ENCODE measurements at places on chromosomes 6 and 20.

DNA sequence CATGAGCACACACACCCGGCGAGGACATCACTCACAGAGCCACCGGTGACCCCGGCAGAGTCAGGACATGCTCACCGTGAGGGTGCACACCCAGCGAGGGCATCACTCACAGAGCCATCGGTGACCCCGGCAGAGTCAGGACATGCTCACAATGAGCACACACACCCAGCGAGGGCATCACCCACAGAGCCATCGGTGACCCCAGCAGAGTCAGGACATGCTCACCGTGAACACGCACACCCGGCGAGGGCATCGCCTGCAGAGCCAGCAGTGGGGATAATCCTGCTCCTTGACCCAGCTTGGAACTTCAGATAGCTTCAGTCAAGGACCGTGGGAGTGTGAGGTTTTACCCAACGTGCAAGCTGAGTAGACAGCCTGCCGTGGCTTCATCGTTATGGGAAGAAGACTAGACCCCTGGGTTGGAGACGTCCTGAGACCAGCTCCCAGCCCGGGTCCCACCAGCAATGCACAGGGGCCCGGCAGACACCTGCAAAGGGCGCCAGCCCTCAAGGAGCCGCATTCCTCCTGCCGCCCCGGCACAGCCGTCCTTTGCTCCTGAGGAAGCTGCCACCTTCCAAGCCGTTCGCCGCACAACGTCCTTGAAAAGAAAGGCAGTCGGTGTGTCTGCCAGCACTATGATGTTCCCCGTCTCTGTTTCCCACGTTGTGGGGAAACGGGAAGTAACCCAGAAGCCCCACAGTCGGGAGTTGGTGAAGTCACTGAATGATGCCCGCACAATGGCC, 192.3 kb downstream of the DLL1 start:
- DNase-seq, result no peak

- DNase-seq, result no peak
These were observed 7.1 kb upstream of the ZNF318 start for GRCh38 chr6:43376551-43376981.

DNA sequence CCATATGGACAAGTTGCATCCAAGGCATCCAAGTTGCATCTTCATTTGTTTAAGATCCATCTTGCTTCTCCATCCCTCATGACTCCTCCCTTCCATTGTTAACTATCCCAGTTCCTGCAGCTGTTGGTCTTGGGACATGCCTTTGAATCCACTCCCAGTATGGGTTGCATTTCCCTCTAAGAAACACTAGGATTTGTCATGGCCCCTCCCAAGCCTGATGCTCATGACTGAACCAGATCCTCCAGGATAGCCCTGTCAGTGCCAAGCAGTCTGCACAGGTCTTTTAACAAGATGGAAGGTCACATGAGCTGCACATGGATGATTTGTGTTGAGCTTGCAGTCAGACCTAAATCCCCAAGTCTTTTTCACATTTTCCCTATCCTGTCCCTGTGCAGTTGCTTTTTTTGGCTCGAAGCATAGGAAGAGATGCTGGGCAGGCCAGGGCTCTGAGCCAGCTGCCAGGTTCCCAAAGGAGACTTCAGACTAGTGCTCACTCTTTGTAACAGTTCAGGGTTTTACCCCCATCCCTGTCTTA, 4.2 kb downstream of the PPP2R5D start:
- DNase-seq, result no peak

- DNase-seq, result no peak
These were observed 23.6 kb upstream of the SCAF8 start for GRCh38 chr6:154709621-154710020.

DNA sequence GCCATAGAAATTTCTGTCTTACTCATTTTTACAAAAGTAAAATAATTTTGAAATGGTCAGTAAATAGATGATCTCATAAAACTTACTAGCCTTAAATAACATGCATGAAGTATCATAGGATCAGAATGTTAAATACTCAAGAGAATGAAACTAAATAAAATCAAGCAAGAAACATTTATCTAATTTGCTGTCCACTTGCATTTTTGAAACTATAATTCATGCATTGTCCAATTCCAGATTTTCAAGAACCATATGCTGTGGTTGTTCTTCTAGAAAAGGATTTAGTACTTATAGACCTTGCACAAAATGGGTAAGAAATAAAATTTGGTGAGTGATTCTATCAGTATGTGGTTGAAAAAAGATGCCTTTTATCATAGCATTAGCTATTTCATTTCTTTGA, 107.0 kb downstream of the STXBP5 start:
- no peak for DNase-seq

DNA sequence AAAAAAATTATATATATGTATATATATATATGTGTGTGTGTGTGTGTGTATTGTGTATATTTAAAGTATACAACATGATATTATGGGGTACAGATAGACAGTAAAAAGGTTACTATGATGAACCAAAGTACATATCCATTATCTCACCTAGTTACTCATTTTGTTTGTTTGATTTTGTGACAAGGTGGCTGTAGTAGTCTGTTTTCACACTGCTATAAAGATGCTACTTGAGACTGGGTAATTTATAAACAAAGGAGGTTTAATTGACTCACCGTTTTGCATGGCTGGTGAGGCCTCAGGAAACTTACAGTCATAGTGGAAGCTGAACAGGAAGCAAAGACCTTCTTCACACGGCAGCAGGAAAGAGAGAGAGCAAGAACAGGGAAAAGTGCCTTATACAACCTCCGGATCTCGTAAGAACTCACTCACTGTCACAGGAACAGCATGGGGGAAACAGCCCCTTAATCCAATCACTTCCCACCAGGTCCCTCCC, 30.2 kb upstream of the DACT2 start:
- DNase-seq, result no peak

GRCh38 chr20:50247196-50248094, 56.8 kb downstream of the CEBPB start:
- no peak for DNase-seq

- DNase-seq, result peak; percentile 65
These were observed 1.7 kb downstream of the MUCL3 start for GRCh38 chr6:30942338-30943060.

DNA sequence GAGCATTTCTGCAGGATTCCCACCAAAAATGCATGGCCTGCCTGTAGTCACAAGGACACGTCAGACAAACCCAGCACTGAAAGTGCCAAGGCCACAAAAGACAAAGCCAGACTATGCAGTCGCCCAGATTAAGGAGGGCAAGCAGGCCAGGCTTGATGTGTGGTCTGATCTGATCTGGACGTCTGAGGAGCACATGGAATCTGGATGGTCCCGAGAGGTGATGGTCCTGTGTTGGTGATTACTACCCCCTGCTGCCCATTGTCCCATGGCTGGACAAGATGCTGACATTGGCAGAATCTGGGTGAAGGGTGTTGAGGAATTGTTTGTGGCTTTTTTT, 17.1 kb downstream of the NPEPL1 start:
- DNase-seq, result no peak

DNA sequence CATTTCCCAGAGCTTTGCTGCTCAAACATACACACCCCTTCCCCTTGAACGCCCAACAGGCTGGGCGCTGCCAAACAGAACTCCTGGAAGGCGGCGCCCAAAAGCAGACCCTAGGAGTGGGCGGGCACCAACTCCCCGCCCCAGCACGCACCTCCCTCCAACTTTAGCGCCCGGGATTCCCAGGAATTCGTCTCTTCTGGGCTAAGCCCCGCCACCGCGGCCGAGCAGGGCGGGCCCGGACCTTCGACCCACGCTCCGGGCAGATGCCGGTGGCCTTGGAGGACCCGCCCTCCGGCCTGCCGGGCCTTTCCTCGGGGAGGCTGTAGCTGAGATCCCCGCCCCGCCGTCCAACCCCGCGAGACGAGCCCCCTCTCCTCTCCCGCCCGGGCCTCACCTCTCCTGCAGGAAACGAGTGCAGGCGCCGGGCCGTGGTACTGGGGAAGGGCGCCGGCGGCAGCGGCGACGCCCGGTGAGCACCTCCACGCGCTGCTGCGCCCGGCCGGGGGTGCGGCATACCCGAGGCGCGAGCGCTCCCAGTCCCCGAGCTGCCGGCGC, 659 bp downstream of the MCUR1 start:
- peak; percentile 52 for DNase-seq

GRCh38 chr6:30590509-30590908, 19.3 kb downstream of the ABCF1 start:
- DNase-seq, result no peak

- DNase-seq, result peak; percentile 21
These were observed 54.6 kb downstream of the RPP21 start for GRCh38 chr6:30399390-30400058.

GRCh38 chr6:57123111-57123510, 33.1 kb downstream of the ZNF451 start:
- DNase-seq, result no peak

- DNase-seq, result no peak
These were observed 20.5 kb upstream of the TTPAL start for GRCh38 chr20:44455126-44455525.

- DNase-seq, result no peak
These were observed 55.9 kb upstream of the LOC128125822 start for GRCh38 chr6:63516186-63516944.

GRCh38 chr6:124670801-124671200, 291.4 kb upstream of the RNF217 start:
- DNase-seq, result no peak

DNA sequence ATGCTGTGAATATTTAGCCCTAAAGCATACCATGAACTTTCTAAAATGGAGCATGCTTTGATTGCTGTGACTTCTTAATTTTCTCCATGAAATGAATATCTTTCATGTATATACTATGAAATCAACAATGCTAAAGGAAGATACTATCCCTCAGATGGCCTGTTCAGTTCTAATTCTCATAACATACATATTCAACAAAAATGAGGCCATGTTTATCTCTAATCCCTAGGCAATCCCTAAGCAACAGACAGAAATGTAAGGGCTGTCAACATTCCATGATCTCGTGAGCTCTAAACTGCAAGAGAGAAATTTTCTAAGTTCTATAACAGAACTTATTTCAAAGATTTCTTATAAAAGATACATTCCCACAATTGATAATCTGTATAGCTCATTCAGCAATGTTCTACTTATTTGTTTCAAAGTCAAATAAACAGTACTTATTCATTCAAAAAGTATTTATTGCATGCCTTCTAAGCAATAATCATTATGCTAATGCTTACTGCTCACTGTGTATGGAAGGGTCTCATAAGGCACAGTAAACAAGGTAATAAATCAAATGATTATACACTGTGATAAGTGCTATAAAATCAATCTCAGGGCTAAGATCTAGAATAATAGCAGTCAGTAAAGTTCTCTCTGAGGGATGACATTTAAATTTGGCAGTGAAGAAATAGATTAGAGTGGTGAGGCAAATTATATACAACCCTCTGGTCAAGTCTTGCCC, 492.9 kb downstream of the PHF3 start:
- no peak for DNase-seq

DNA sequence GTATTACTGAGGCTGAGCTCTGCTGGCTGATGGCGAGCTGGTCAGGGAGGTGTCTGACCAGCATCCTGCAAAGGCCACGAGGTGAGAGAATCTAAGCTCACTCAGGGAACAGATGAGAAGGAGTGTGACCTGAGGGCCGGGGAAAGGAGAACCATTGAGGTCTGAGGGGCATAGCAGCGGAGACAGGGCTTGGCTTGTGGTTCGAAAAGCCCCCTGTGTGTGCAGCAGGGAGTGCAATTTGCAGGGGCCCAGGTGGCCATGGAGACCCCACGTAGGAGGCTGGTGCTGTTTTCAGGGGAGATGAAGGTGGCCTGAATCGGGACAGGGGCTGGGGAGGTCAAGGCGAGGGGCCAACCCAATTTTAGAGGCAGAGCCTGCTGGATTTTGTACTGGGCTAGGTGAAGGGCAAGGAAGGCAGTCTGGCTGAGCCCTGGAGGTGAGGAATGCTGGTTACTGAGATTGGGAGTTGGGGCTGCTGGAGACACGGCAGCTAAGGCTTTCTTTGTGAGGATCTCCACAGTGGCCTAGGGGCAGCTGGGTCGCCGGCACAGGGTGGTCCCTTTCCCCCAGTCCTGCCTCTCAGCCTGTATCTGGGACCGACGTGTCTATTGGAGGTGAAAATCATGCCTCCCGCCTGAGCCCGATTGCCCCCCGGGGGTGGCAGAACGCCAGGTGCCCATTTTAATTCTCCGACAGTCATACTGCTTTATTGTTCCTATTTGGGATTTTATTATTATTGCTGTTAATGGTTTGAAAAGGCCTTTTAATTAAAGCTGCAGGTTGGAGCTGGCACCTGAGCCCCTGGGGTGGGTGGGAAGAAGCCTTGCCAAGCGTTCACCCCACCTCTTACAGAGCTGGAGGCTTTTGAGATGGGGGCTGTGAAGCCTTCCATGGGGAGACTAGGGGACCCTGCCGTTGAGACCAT, 28.4 kb downstream of the DLGAP4 start:
- DNase-seq, result no peak

GRCh38 chr6:118890997-118891790, 2.8 kb upstream of the ASF1A start:
- no peak for DNase-seq
